Globus pallidus (tissue), 1 donor: ENCODE measurements at places on chromosomes 2 and 18.

DNA sequence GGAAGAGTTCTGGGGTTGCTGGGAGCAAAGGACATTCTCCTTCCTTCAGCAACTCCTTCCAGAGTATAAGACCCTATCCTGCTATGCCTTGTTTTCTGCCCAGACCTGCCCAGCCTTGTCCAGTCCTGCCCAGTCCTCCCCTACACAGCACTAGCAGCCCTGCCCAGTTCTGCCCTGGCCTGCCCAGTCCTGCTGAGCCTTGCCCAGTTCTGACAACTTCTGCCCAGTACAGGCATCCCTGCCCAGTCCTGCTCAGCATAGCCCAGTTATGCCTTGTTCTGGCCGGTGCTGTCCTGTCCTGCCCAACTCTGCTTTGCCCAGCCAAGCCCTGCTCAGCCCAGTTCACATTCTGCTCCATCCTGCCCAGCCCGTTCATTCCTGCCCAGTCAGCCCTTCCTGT lies 44.9 kb upstream of the ALK start:
- no peak for DNase-seq

- no peak for DNase-seq
Observed at GRCh38 chr18:57539702-57540101, 46.8 kb downstream of the FECH start.

DNA sequence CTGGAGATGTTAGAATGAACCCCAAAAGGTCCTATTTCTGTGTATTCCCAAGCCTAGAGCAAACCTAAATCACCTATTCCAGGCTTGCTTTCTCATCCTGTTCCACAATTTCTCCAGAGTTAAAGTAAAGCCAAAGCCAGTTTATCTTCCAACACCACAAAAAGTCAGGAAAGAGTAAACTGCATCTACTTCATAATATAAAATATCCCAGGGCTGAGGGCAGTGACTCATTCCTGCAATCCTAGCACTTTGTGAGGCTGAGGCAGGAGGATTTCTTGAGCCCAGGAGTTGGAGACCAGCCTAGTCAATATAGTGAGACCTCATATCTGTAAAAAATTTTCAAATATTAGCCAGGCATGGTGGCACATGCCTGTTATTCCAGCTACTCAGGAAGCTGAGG lies 241.4 kb downstream of the CDH20 start:
- no peak for DNase-seq

- no peak for DNase-seq
Observed at GRCh38 chr2:205701509-205701908, 19.2 kb downstream of the NRP2 start.

DNA sequence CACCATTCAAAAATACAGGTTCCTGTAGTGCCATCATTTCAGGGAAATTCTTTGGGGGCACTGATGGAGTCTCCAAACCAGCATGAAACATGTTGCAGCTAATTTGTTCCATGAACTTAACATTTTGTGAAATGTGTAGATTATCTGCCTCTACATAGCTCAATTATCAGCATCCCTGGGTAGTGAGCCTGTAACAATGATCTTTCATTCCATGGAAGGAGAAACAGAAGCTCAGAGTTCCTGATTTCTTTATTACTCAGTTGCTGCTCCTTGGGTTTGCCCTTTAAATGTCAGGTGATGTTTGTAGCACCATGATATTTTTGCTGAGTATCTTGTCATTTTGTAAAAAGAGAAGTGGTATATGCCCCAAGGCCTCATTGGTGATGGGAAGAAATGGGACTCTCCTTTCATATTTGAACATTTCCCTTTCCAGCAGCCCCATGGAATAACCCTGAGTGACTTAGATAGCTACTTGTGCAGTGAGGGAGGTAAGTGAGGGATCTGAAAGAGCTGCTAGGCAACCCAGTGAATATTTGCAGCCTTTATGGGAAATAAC lies 146.9 kb downstream of the CERS6 start:
- DNase-seq: no peak

DNA sequence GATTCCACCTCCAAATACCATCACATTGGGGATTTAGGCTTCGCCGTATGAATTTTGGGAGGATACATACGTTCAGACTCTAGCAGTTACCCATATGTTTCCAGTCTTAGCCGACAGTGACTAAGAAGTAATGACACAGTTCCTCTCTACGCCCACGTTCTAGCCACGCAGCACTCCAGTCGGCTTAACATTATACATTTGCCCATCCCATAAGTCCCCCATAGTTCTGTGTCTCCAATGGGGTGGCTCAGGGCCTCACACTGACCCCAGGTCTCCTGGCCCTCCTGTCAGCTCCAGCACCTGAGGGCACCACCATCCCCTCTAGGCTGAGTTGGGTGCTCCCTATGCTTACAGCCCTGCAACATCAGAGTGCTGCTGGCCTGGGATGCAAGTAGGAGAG lies 18.4 kb upstream of the CNDP2 start:
- no peak for DNase-seq

GRCh38 chr18:79798999-79799370 lies 1.2 kb downstream of the KCNG2 start:
- no peak for DNase-seq

DNA sequence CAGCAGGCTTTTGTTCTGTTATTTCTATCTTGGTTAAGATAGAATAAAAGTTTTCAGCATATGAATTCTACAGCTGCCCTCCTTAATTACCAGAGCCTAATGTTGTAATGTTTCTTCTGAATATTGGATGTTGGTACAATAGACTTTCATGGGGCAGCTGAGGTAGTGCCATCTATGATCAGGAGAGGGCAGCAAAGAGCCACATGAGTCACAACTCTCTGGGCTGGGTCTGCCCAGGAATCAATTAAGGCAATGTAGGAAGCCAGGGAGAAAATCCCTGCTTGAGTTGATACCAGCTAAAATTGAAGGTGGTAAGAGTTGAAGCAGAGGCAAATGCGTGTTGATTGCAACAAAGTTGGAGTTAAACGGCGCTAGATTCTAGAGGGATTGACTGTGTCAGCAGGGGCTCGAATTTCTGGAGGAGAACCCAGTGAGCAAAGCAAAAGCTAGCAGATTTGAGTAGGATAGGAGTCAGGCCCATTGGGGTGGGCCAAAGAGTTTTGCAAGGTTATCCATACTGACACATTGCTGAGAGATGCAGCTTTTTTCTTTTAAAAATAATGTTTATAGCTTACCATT lies 10.6 kb upstream of the MC5R start:
- peak; percentile 57 for DNase-seq

- DNase-seq: no peak
Observed at GRCh38 chr18:56019156-56019555, 431.2 kb upstream of the TCF4 start.

GRCh38 chr2:153386481-153386897 lies 92.1 kb downstream of the RPRM start:
- no peak for DNase-seq

DNA sequence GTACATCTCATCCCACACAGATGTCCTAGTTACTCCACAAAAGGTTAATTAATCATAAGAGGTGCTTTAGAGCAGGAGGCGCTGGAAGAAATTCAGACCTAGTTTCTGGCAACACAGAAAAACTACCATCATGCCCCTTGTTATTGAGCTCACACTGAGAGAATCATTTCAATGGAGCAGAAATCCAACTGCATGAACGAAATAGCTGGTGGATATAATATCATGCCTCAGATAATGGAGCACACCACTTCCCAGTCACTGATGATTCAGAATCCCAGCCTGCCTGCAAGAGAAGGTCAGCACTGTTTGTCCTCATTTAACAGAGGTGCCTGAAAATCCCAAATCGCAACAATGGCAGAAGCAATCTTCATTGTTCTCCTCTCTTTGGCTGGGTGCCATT lies 125.8 kb upstream of the CREB1 start:
- no peak for DNase-seq

DNA sequence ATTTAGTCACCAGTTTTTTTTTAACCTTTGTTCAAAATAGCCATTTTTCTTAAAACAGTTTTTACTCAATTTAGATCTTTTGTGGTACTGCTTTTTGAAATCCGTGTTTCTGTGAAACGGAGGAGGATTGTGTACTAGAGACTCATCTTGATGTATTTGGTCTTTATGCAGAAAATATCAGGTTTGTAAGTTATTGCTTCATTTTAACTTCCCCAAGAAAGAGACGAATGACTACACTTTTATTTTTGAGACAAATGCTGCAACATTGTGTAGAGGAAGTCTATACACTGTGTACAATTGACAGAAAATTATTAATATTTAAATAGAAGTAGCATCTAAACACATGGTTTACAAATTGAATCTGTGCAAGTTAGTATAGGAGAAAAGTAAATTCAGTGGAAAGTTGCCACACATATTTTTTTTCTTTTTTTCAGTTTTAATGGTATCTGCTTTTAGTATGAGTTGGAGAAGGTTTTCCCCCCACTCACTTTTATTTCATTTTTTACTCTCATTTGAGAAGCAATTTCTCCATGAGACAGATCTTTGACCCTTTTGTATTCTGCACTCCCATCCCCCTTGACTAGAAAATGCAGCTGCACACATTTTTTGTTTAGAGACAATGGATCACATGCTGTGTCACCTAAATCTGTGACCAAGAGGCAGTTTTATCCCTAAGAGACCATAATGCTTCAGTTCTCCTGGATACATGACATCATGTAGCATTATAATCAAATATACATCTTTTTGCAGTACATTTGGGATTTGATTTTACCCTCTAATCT lies 200.8 kb upstream of the STON1 start:
- DNase-seq: peak; percentile 84

GRCh38 chr2:68742626-68743415 lies 8.2 kb downstream of the ARHGAP25 start:
- DNase-seq: peak; percentile 34

GRCh38 chr18:23495723-23496440 lies 7.4 kb upstream of the RMC1 start:
- DNase-seq: no peak

DNA sequence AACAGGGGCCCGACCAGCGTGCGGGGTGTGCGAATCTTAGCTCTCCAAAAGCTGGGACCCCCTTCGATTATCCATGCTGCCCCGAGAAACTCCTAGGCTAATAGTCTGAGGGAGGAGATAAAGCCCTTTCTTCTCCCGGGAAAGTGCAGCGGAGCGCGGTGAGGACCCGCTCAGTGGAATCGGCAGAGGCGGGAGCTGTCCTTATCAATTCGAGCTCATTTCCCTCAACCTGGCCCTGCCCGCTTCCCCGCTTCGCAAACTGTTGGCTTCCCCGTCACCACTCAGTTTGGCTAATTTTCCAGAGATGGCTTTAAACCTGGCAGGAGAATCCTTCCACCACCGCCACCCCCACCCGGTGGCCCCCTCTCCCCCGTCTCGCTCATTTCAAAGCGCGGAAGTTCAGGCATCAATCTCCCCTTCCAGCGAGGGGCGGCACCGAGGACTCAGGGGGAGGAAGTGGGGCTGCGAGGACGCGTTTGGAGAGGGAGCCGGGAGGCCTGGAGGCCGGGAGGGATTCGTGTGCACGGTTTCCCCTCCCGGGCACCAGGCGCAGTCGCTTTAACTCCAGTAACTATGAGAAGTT lies 1.6 kb downstream of the KLHL14 start:
- DNase-seq: no peak

- DNase-seq: no peak
Observed at GRCh38 chr2:208024091-208024490, 1.2 kb downstream of the PLEKHM3 start.

DNA sequence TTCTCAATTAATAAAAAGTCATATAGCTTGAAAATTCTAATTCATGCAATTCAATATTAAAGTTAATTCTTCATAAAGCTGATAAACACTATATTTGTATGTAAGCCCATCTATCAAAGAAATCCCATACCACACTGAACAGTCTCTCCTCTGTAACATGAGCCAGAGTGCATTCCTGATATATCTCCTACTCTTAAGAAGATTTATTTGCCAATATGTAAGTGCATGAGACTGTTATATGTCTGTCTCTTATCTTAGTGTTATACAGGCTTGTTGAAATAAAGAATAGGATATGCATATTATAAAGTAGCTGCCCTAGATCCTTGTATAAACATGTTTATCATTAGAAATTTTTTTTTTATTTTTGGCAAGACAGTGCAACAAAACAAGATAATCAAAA lies 40.4 kb upstream of the TTC32 start:
- DNase-seq: no peak

GRCh38 chr18:54948350-54948837 lies 10.9 kb downstream of the CCDC68 start:
- no peak for DNase-seq

DNA sequence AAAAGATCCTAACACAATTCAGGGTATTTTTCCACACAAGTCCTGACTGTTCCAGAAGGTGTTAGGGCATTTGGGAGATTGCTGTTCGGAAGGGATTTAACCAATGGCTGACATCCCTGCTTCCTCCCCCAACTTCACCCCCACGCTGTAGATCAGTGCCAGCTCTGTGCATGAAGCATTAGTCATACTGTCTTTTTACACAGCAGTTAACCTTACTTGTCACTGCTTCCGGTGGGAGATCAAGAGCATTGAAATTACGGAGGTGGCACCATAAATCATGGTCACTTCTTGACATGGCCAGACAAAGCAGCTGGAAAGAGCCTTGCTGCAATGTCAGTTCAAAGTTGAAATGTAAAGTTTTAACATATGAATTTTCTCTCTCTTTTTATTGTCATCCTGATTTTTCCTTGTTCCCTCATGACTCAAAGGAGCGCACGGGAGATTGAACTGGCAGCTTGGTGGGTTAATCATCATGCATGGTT lies 70.2 kb downstream of the HRH4 start:
- no peak for DNase-seq

GRCh38 chr18:21093133-21093532 lies 18.5 kb downstream of the ROCK1 start:
- DNase-seq: no peak

DNA sequence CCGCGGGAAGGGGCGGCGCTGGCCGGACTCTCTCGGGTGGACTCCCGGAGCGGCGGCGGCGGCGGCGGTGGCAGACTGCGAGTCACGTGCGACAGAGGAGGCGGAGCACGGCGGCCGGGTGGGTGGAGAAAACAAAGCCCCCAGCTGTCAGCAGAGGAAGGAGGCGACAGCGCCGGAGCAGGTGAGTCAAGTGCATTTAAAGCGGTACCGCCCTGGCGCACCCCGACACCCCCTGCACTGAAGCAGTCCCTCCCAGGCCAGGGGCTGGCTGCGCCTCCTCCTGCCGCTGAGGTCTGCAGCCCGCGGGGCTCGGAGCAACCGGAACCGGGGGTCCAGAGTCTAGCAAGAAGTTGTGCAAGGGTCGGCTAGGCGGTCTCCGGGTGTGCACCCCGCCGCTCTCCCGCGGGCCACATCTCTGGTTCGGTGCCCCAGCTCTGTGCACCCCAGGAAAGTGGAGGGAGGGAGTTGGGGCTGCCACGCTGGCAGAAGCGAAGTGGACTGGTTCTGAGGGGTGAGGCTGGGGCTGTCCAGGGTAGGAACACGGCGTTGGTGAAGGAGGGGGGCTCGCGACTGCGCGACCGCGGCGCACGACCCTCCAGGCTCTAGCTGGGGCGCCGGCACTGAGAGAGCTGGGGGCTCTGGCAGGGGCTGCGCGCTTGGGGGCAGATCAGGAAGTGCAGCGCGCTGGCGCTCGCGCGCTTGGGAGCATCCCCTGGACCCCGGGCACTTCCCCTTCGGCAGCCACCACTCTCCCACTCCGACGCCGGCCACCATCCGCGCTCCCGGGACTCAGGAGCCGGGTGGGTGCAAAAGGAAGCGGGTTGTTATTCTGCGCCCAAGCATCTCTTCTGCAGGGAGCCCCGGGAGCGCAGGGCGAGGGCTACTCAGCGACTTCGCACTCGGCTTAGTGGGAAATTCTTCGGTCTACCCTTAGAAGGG lies 64.0 kb upstream of the MAPRE2 start:
- peak; percentile 89 for DNase-seq
